ENCODE measurements at places on chromosomes 3 and 15.

DNA sequence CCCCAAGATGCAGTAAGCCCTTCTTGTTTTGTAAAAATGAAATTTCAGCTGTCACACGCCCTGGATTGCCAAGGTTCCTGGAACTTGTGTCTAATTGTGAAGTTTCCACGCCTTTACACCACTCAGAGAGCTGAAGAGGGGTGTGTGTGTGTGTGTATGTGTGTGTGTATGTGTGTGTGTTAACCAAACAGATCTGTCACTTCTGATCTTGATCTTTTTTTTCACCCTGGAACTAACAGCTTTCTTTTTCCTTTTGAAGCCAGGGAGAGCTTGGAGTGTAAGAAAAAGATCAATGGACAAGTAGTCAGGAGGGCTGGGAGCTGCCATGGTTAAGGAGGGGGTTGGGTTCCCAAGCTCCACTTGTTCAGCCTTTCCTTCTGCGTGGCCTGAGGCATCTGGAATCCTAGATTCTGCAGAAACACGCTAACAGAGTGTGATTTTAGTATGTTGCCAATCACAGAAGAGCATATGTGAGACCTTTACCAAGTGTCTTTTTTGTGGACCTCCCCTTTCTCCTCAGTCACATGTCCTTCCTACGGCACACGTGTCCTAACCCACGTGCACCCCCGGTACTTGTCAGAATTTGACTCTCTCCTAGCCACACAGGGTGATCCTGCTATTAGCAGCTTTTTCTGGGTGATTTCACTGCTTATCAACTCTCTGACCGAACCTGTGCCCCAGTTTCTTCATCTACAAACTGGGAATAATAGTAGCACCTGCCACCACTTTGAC, 11.5 kb downstream of the TIMP4 start:
- no peak for DNase-seq

DNA sequence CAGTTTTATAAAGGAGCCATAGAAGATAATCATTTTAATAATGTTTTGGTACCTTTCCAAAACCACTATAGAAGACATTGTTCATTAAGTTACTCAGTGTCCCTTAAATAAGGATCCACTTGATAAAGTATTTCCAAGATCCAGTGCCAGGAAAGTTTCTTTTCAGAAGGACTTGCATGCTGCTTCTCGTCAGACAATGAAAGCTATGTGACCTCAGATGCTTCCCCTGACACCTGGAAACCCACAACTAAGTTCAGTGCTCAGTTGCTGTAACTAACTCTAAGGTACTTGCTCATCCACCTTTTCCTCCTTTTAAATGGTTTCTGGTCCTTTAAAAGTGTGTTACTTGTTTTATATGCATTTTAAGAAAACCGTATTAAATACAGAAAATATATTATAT, 7.3 kb downstream of the SSR3 start:
- DNase-seq = no peak

DNA sequence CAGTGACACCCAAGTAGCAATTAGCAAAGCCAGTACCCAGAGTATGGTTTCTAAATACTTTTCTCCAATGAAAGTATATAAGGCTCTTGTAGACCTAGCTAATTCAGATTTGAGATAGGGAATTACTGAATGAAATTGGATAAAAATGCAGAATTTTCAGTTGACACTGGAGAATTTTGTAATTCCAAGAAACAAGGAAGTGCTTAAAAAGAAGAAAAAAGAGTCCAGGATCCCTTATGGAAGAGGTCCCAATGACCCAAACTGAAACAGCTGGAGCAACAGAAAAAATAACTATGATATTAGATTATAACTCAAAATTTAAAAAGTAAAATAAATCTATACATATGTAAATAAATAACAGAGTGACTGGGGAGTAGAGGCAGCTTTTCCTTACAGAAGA, 335.2 kb downstream of the C3orf38 start:
- no peak for DNase-seq

- no peak for DNase-seq
Observed at GRCh38 chr3:59654480-59655417, 604.9 kb upstream of the CFAP20DC start.

DNA sequence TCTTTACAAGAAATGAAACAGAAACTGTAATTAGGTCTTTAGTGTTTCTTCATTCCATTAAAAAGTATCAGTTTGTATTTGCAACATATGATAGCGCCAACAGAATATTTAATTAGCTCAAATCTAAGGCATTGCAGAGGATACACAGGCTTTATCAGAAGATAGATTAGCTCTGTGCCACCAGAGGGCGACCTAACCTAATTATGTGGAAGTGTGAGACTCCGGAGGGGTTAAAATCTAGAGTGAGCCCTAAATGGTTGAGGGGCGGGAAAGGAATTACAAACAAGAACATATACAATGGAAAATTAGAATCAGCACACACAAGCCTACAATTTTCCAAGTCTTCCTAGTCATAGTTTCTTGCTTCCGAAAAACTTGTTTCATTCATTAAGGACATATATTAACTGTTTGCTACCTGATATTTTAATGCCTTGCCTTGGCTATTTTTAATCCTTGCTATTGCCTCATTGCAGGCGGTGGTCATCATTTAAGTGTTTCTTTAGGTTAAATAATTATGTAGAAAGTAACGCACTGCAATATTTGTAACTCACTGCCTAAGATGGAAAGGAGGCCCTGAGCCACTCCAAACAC, 18.0 kb upstream of the RYR3 start:
- DNase-seq = no peak

GRCh38 chr15:65212097-65212496, 824 bp upstream of the CILP start:
- no peak for DNase-seq

GRCh38 chr3:14744556-14744955, 69.6 kb downstream of the C3orf20 start:
- no peak for DNase-seq

- DNase-seq = no peak
Observed at GRCh38 chr15:48516121-48516520, 129.4 kb downstream of the FBN1 start.

DNA sequence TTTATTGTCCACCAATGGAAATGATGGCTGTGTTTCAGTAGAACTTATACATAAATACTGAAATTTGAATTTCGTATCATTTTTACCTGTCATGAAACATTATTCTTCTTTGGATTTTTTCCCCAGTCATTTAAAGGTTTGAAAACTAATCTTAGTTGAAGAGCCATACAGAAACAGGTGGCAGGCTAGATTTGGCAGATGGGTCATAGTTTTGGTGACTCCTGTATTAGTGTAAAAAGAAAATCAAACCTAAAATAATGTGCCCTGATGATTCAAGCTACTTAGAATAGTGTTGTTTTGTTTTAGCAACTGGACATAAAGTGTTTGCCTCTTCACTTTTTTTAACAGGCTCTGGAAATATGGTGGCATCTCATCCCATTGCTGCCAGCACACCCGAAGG, 68.9 kb downstream of the SIDT1 start:
- DNase-seq = no peak

DNA sequence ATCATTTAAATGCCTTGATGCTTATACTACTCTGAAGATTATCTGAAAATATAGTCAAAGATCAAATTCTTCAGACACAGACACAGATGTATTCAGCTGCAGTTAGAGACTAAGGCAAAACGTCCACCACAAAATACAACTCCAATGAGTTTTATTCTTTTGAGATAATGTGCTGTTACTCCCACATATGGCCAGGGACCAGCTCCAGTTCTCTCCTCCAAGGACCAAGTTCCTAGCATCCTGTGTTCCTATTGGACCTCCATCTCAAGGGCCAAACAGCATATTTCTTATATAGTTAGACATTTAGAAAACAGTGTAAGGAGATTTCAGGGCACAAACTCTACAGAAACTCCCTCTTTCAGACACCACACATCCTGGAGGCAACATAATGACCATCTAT, 27.1 kb downstream of the IP6K1 start:
- no peak for DNase-seq

- no peak for DNase-seq
Observed at GRCh38 chr3:46693892-46694226, 380 bp upstream of the ALS2CL start.

- peak; percentile 61 for DNase-seq
Observed at GRCh38 chr3:57770009-57770827, 14.1 kb downstream of the SLMAP start.

GRCh38 chr3:104596551-104596950, 770.2 kb upstream of the ALCAM start:
- peak; percentile 16 for DNase-seq

DNA sequence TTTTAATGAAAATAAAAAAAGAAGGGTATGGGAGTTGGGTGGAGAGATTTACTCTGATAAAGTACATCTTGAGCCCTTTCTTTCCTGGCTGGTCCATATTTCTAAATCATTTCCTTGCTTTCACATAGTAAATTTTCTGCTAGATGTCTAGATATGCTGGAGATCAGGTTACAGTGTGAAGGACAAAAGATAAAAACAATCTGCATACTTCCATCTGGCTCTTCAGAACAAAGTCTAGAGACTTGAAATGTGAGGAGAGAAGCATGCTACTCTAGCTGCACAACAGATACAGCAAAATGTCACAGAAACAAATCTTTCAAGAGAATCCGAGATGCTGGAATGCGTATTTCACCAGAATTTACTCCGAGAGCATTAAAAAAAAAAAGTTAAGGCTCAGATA, 42.2 kb downstream of the FOXP1 start:
- DNase-seq = no peak

- DNase-seq = no peak
Observed at GRCh38 chr3:56193519-56193918, 274.7 kb downstream of the ERC2 start.

DNA sequence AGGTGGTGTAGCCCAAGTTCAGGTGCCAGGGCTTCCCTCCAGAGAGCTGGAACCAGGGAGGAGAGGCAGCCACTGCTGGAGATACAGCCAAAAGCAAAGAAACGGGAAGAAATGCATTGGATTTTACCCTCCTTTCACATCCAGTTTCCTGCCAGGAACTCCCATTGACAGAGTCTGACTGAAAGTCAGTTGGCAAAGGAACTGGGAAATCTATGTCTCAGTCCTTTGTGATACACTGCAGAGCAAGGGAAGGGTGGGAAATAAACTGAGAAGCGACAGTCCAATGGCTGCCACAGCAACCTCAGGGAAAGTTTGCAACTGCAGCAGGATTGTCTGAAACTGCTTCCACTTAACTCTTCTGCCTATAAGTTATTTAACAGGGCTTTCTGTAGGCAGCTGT, 142.6 kb downstream of the SATB1 start:
- no peak for DNase-seq
